ENCODE measurements at places on chromosomes 6 and 20.

- DNase-seq, result no peak
These were observed 23.9 kb upstream of the ASF1A start for GRCh38 chr6:118869894-118870589.

GRCh38 chr6:107692351-107692750 lies 131.8 kb downstream of the SCML4 start:
- no peak for DNase-seq

DNA sequence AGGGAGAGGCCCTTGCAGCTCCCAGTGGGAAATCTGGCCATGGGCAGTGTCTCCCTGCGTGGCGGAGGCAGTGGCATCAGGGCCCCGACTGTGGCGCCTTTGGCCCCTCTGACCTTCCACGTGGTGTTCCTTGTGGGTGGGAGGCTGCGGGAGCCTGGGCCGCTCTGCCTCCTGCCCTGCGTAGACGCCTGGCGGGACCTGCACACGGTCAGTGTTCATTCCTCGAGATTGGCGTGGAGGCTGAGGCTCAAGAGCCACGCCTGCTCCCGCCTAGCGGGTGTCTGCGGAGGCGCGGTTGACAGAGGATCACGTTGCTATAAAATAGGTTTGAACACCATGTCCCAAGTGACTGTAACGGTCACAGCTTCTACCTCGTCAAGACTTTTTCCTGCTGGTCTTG lies 14.0 kb downstream of the COL9A3 start:
- no peak for DNase-seq

- no peak for DNase-seq
These were observed 125.8 kb downstream of the C6orf118 start for GRCh38 chr6:165183496-165184140.

DNA sequence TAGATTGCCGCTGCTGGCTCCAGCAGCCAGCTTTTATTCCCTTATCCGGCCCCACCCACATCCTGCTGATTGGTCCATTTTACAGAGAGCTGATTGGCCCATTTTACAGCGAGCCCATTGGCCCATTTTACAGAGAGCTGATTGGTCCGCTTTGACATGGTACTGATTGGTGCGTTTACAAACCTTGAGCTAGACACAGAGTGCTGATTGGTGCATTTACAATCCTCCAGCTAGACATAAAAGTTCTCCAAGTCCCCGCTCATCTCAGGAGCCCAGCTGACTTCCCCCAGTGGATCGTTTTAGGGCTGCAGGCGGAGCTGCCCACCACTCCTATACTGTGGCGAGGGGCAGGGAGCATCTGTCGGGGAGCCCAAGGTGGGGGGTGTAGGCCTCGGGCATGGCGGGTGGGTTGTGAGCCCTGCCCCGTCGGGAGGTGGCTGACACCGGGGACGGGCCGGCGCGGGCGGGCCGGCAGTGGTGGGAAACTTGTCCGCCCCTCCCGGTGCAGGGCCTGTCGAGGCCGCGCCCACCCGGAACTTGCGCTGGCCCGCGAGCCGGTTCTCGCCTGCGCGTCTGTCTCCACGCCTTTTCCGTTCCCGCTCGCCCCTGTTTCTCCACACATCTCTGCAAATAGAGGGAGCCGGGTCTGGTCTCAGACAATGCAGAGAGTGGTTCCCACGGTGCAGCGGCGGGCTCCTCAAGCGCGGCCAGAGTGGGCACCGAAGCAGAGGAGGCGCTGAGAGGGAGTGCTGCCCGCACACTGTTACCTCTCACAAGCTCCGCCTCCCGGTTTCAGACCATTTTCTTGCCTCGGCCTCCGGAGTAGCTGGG lies 86.1 kb upstream of the STMND1 start:
- DNase-seq, result no peak

GRCh38 chr20:61615806-61616205 lies 363.7 kb downstream of the CDH4 start:
- DNase-seq, result no peak

- no peak for DNase-seq
These were observed 74.8 kb upstream of the BMP2 start for GRCh38 chr20:6692566-6693173.

GRCh38 chr20:50834599-50835005 lies 39.7 kb downstream of the BCAS4 start:
- DNase-seq, result no peak

DNA sequence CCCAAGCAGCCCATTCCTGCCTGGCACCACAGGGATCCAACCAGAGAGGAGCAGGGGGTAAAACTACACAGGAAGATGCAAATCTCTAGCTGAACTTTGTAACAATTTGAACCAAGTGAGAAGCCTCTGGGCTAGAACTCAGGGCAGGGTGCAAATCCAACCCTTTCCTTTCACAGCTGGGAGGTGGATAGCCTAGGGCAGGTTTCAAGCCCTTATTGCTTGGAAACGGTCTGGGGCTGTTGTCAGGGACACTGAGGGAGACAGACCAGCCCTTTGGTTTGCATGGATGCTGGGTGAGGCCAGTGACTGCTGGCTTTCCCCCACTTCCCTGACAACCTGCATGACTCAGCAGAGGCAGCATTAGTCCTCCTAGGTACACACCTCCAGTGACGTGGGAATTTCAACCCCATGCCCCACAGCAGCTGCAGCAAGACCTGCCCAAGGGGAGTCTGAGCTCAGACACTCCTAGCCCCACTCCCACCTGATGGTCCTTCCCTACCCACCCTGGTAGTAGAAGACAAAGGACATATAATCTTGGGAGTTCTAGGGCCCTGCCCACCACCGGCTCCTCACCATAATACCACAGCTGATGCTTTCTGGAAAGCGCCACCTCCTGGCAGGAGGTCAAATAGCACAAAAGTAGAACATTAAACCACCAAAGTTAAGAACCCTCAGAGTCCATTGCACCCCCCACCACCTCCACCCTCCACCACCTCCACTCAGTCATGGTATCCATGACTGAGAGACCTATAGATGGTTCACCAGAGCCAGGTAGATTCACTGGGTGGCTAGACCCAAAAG lies 797.7 kb upstream of the MAN1A1 start:
- DNase-seq, result no peak

GRCh38 chr6:169824848-169825557 lies 73.6 kb downstream of the ERMARD start:
- DNase-seq, result no peak

- no peak for DNase-seq
These were observed 61.5 kb downstream of the OGFRL1 start for GRCh38 chr6:71349976-71350615.

- DNase-seq, result no peak
These were observed 105.8 kb upstream of the ADGRF1 start for GRCh38 chr6:47147836-47148344.

- DNase-seq, result no peak
These were observed 44.2 kb downstream of the PMEPA1 start for GRCh38 chr20:57665589-57665971.

GRCh38 chr20:13990465-13990864 lies at the start of gene SEL1L2:
TSS of gene SEL1L2 (minus strand) at chr20:13990614. CDS start at chr20:13990534, 80 bp downstream.
- DNase-seq, result no peak

DNA sequence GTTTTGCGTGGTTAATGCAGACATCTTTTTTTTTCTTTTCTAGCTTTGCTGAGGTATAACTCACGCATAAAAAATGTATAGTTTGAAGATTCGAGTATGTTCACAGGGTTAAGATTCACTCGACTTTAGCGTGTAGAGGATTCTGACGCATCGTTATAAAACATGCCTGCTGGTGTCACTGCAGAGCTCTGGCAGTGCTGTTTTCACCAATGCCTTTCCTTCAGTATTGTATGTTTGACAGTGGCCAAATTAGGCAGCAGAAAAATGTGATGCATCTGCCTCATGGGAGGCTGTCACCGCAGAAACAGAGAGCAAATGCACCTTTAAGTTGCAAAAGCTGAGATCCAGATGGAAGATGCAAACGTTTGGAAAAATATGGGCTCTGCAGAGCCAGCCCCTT lies 18.0 kb upstream of the SIRPB2 start:
- DNase-seq, result no peak

DNA sequence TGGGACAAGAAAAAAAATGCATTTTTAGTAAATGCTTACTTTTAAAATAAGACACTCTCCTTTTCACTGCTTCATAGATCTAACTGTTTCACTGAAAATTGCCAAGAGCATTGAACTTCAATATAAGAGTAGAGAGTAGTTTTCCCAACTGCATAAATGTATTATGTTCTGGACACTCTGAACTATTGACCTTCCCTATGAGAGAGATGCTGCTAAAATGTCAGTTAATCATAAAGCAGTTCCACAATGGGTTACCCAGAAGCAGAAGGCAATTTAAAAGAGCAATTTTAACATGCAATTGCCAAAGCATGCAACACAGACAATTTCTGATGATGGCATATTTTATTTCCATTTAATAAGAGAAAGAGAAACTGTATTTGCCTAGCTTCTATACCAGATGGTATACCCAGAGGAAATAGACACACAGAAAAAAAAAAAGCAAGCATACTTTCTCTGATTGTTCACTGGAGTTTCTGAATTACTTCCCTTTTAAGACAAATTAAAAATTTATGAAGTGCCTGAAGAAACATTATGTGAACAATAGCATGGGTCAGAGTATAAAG lies 279.1 kb upstream of the THEMIS start:
- no peak for DNase-seq

DNA sequence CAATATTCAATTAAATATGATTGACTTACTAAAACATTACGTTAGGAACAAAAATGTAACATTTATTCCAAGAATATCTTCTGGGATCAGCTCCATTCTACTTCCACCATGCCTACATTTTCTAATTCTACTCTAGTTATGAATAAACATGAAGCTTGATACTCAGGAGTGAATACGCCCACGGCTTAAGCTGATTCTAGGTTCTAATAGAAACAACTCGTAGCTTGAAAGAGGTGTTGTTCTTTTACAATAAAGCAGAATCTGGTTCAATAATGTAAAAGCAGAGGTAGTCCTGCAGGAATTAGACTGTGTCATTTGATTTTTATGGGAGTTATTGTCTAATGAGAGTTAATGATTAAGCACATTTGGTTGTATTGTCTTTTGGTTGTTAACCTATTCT lies 107.3 kb upstream of the OLIG3 start:
- DNase-seq, result no peak

DNA sequence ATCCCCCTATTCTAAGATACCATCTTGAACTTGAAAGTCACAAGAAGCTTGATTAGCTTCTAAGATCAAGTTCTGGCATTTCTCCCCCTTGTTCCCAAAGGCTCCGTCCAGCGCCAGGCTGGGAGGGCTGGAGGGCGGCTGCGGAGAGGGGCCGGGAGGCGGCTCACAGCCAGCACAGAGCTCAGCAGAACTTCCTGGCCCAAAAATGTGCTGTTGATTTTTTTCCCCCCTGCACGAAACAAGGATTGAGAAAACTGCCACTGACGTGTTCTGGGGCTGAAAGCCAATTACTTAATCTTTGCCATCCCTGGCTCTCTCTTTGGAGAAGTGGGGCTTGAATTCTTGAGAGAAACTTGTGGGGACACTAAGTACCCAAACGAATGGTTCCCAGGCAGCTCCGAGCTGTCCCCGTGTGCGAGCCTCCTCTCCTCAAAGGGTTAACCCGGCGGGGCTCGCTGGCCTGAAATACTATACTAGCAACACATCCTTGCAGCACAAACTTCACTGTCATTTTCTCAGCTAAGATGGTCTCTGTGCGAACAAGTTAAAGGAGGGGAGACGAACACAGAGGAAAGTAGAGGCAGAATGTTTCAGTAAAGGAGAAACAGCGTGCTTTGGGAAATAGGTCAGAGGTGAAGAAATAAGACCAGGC lies 452 bp downstream of the TRAF3IP2 start:
- DNase-seq, result peak; percentile 17

DNA sequence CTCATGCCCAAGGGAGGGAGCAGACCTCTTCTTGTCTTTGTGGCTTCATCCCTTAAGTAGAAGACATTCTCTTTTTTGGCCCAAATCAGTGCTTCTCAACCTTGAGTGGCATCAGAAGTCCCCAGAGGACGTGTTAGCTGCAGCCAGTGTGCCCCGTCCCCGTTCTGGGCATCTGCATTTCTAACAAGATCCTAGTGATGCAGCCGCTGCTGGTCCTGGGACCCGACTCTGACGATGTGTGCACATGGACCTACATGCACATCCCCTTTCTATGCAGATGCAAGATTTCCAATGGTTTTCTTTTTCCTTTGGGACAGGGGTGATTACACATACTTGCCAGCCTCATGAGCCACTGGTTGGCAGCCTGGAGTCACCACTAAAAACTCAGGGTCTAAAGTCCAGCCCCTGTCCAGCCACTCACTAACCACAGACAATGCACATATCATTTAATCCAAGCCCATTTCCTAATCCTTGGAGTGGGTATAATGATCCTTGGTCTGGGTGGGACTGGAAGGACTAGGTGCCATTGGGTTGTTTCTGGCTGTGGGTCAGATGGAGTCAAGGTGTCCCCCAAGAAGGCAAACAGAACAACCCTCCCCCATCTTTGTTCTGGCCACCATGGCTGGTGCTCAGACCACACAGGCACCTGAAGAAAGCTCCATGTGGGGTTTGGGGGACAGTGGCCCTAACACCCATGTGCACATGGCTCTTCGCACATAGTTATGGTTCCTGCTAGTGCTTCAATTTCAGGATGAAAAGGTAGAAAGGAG lies 6.4 kb downstream of the ACSS1 start:
- no peak for DNase-seq

- no peak for DNase-seq
These were observed 30.8 kb downstream of the BNIP5 start for GRCh38 chr6:36305885-36306284.

DNA sequence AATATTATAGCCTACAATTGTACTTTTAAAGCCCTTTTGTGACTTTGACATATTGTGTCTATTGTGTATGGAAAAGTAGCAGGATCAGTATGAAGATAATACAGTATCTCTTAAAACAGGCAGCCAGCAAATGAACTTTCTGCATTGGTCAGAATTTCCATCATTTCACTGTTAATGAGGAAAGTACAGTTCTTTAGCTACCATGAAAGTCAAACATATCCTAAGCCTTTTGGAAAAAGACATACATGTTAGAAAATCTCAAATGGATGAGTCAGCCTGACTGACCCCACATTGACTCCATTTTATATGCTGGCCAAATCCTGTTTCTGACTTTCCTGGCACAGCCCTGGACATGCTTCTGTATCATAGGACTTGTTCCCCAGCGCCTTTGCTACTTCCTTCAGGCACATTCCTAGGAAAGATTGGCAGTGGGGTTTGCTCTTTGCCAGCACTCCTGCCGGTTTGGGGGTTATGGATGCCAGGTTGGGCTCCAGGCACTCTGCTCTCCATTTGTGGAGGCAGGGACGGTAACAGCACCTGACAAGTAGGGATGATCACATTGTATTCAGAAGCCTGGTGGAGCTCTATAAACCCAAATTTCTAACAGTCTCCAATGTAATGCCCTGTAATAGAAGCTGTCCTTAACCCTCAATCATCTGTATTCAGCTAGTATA lies 43.7 kb downstream of the TOP1 start:
- no peak for DNase-seq

DNA sequence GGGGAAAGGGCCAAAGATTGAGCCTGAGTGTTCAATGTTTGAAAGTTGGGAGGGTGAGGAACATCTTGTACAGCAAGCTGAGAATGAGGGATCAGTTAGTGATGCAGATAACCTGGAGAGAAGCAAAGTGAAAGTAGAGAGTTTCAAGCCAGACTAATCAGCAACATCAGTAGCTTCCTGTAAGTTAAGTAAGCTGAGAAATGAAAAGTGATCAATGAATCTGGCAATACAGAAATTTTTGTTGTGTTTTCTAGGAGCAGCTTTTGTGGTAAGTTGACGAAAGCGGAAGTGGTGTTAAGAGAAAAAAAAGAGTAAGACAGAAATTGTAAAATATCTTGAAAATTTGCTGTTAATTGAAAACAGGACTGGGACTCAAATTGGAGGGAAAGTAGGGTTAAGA lies 855.5 kb upstream of the MAP3K7 start:
- DNase-seq, result no peak

All from GM12891 (cell line).